ENCODE measurements at places on chromosomes 1 and 21. TPM values are rescaled to one million over a fixed set of nuclear protein-coding genes. Genes with fewer than 3 reads are reported as not detected.

The OPTC gene
- total RNA-seq: not detected

- no peak overlapping the region for H3K4me3 ChIP-seq
- H3K27me3 ChIP-seq: peaks cover 6% of the 10 kb centered on the region
- peaks cover 28% of the 10 kb centered on the region for H3K4me1 ChIP-seq
- H3K36me3 ChIP-seq: no peaks in the 10 kb centered on the region
- H3K27ac ChIP-seq: no peak overlapping the region
Observed at GRCh38 chr1:19014765-19015164, 58.3 kb upstream of the IFFO2 start.

The SH3D21 gene
- total RNA-seq: 26.2 TPM

The FAM131C gene
- 0.09 TPM for total RNA-seq

DNA sequence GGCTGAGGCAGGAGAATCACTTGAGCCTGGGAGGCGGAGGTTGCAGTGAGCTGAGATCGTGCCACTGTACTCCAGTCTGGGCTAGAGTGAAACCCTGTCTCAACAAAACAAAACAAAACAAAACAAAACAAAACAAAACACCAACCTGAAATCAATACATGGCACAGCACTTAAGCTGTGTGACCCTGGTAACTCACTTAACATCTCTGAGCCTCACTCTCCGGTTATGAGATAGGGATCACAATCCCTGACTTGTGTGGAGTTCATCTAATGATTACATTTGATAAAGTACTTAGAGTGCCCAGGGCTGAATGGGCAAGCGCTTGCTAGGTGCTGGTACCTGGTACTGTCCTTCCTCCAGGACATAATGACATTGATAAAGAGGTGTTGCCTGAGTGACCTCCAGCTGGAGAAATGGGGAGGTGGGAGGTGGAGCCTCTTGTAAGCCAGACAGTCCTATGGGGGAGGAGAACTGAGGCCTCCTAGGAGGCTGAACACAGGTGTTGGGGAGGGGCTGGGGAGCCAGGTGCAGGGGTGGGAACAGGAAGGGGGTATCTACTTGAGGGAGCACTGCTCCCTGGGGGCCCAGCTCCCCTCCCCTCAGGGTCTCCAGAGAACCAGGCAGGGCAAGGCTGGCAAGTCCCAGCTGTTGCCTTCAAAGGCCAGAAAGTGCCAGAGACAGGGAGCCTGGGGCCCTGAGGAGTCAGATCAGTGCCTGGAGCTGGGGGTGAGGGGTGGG is 17.9 kb downstream of the FOXO6 start:
- H3K27me3 ChIP-seq: peaks cover 44% of the 10 kb centered on the region
- no peak overlapping the region for H3K27ac ChIP-seq
- H3K4me3 ChIP-seq: no peak overlapping the region
- peaks cover 11% of the 10 kb centered on the region for H3K4me1 ChIP-seq
- DNase-seq: no peak
- no peaks in the 10 kb centered on the region for H3K36me3 ChIP-seq

The REN gene
- total RNA-seq: not detected

- H3K27me3 ChIP-seq: no peaks in the 10 kb centered on the region
- H3K4me3 ChIP-seq: no peak overlapping the region
- H3K4me1 ChIP-seq: peaks cover 4% of the 10 kb centered on the region
- DNase-seq: no peak
- H3K36me3 ChIP-seq: peaks cover 5% of the 10 kb centered on the region
Observed at GRCh38 chr1:246427611-246428010, 79.5 kb downstream of the SMYD3 start.

The AIRE gene
- not detected for total RNA-seq

The HCRTR1 gene
- total RNA-seq: not detected

DNA sequence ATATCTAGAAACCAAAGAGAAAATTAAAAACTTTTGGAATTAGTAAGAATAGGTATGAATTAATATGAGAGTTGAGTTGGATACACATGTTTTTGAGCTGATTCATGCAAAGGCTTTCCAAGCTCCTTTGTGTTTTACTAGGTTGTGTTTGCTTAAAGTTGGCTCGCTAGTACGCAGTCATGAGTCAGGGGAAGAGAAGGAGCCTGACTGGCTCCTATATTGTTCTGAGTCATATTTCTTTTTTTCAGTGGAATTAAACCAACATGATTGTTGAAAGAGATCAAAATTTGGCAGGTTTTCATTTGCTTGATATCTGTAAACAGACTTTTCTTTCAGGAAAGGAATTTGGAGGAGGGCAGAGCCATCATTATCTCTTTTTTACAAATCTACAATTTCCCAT is 66.7 kb downstream of the MAGI3 start:
- DNase-seq: no peak
- H3K4me1 ChIP-seq: no peaks in the 10 kb centered on the region
- H3K27me3 ChIP-seq: no peaks in the 10 kb centered on the region
- H3K36me3 ChIP-seq: no peaks in the 10 kb centered on the region
- no peak overlapping the region for H3K27ac ChIP-seq

All from activated CD4-positive, alpha-beta T cell treated with anti-CD3 and anti-CD28 coated beads for 36 hours (primary cell).